ENCODE measurements at places on chromosomes 6 and 20.
A peak's percentile ranks its signal among the peaks of the same experiment; 100 is the strongest.

- no peak for DNase-seq
Measured at GRCh38 chr20:1001911-1002681, at the start of gene RSPO4. TSS of gene RSPO4 (minus strand) at chr20:1002311. CDS start at chr20:1002164, 147 bp downstream.

- no peak for DNase-seq
Measured at GRCh38 chr6:138979813-138980668, 8.0 kb downstream of the REPS1 start.

DNA sequence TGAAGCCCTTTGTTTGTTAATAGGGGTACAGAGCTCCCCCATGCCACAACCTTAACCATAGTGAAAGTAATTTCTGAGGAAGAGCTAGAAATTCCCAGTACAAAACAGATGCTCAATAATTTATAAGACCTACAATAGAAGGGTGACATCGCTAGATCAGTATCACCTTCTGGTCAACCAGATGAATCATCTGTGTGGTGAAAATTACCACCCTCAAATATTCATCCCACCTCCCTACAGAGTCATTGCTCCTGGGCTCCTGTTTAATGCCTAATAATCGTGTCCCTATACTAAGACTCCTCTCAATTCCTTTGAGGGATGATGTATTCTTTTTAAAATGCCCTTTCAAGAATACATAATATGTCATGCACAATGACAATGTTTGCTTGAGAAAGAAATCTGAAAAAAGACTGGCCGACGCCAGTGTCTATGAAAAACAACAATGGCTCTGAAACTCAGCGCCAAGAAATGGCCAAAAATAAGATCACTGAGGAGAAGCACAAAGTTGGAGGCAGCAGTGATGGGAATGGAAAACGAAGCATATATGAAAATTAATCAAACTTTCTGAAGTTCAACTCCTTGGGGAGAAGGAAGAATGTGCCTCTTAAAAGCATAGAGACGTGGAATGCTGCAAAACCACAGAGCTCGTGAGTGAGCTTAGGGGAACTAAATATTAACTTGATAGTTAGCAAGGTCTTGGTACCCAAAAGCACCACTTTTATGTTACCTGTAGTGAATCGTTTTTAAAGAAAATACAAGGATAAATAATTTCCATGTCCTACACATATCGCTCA is 11.0 kb upstream of the ADGRF5 start:
- DNase-seq: no peak

DNA sequence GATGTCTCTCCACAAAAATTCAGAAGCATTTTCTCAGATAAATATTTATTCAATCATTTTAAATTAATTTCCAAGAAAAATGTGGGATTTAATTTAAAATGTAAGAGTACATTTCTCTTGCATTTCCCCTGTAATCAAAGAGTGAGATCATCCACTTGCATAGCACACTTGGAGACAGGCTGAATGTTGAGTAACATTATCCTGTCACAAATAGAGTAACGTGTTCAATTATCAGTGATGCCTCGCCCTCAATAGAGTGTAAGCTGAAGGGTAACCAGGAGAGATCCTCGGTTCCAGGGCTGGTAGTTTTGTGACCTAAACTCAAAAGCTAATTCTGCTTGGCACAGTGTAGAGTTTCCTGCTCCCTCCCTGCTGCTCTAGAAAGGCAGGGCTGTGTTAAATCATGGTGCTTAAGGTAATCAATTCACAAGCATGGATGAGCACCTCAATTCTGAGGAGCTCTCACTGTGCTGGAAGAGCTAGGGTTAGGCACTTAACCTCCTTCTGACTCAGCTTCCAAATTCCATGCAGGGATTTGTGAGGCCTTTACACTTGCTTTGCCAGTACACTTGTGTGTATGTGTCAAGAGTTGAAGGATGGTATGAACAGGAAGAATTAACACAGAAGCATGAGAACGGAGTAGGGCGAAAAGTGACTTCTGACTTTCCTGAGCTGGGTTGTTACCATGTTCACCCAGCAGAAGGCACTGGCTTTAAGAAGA is 56.6 kb downstream of the MMUT start:
- no peak for DNase-seq

GRCh38 chr6:144265061-144265357 is 20.1 kb upstream of the UTRN start:
- DNase-seq: peak; percentile 77

GRCh38 chr6:90689172-90689571 is 102.3 kb upstream of the MAP3K7 start:
- no peak for DNase-seq

DNA sequence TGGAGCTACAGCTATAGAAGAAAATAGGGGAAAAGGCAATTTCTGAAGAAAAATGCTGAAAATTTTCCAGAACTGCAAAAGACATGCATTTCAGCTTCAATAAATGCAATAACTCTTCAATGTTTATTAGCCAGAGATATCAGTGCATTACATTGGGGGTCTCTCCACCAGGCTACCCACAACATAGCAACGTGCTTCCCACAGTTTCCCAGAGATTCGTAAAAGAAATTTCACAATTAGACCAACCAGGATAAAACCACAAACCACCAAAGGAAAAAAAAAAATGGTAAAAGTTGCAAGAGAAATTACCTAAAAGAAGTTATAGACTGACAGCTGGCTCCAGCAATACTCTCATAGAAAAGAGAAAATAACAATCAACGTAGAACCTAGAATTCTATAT is 16.0 kb downstream of the LY86 start:
- DNase-seq: no peak

DNA sequence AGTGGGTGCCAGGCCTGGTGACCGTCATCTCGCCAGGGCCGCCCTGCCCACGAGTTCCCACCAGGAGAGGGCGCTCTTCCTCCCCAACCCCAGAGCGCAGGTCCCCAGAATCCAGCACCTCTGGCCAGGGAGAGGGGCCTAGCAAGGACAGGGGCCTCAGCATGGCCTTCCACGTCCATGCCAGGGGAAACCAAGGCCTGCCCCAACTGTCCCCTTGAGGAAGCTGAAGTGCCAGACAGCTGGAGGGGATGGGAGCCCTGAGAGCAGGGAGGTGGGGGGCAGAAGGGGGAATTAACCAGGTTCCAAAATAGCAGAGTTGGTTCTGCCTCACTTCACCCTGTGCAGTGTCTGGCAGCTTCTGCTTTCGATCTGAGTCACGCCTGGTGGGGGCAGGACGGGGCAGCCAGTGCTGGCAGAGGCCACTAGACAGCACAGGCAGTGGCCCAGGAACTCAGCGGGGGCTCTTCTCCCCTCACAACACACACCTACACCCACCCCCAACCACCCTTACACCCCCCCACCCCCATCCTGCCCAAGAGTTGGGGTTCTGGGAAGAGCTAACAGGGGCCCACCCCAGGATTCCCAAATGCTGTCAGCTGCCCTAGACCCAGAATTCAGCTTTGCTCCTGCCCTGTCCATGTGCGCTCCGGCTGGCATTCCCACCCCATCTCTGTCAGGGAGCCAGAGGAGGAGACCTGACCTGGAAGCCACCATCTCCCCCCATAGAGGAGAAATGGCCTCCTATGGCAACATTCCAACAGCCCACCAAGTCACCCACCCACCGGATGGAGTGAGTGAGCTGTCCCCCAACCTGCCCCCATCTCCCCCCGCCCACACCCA is 29.2 kb downstream of the TFEB start:
- DNase-seq: peak; percentile 47

All from NCI-H226 (cell line).